ENCODE measurements at places on chromosomes 1 and 21. TPM values are rescaled to one million over a fixed set of nuclear protein-coding genes. Genes with fewer than 3 reads are reported as not detected.
A peak's percentile ranks its signal among the peaks of the same experiment; 100 is the strongest.

RPL5 gene
- total RNA-seq = 870 TPM

NGF gene
- total RNA-seq = 19.6 TPM

ASTN1 gene
- total RNA-seq = not detected

PGLYRP4 gene
- total RNA-seq = not detected

DMRTA2 gene
- total RNA-seq = not detected

CCDC30 gene
- total RNA-seq = 3.3 TPM

DNA sequence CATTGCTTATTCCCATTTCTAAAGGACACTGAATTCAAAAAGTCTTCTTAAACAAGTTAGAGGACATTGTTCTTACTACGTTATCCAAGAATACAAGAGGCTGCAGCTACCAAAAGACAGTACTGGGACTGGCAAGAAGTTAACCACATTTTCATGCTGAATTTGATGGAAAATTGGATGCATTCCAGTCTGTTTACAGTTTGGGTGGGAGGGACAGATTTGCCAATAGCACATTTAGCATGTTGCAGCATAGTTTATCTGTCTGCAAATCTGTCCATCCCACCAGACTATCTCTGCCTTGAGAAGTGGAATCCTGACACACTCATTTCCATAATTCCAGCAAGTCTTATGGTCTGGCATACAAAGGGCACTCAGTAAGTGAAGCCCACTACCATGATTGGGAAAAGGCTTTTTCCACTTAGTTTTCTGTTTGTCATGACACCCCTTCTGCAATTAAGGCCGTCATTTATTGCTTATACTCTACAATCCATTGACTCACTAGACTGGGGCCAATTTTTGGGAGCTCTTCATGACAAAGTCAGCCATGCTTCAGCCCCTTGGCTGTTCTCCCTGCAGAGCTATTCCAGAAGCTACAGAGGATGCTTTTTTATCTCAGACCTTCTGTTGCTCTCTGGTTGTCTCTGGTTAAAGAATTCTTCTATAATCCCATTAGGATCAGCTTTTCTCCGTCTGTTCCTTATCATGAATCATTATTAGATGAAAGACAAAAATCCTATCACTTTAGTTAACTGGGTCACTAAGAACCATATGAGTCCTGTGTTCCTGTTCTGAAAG is 355.8 kb upstream of the PTBP2 start:
- no peak overlapping the region for H3K4me3 ChIP-seq
- no peak for DNase-seq
- no peak overlapping the region for H3K27ac ChIP-seq
- no peaks in the 10 kb centered on the region for H3K36me3 ChIP-seq
- H3K27me3 ChIP-seq = no peaks in the 10 kb centered on the region

GRCh38 chr1:16120940-16121410 is 34.9 kb downstream of the EPHA2 start:
- H3K36me3 ChIP-seq = peaks cover 25% of the 10 kb centered on the region
- peaks cover 45% of the 10 kb centered on the region for H3K4me1 ChIP-seq
- H3K27ac ChIP-seq = no peak overlapping the region
- no peaks in the 10 kb centered on the region for H3K27me3 ChIP-seq
- H3K4me3 ChIP-seq = no peak overlapping the region

DNA sequence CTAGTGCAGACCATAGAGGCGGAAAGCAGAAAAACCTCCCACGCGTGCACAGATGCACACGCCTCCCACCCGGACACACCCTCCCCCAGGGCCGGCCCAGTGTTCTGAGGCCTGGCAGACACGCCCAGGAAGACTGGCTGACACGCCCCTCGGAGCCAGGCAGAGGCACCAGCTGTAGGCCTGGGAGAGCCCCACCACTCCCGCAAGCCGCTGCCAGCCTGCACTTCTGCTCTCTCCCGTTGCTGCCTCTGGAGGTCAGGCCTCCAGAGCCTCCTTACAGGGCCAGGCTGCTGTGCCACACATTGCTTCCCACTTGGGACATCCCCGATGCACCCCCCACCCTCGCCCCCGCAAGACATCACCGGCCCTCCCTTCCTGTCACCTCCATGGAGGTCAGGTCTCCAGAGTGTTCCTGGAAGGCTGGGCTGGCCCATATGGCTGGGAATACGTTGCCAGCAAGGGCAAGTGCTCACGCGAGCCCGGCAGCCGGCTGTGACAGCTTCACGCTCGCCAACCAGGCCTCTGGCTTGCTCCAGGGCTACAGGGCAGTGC is 40.4 kb downstream of the CASZ1 start:
- no peak for DNase-seq
- no peak overlapping the region for H3K4me3 ChIP-seq
- H3K27me3 ChIP-seq = no peaks in the 10 kb centered on the region
- H3K36me3 ChIP-seq = no peaks in the 10 kb centered on the region
- no peak overlapping the region for H3K27ac ChIP-seq

- H3K27me3 ChIP-seq = no peaks in the 10 kb centered on the region
- H3K4me3 ChIP-seq = no peak overlapping the region
- H3K36me3 ChIP-seq = peaks cover 35% of the 10 kb centered on the region
Observed at GRCh38 chr1:12503709-12504108, 114.3 kb downstream of the DHRS3 start.

DNA sequence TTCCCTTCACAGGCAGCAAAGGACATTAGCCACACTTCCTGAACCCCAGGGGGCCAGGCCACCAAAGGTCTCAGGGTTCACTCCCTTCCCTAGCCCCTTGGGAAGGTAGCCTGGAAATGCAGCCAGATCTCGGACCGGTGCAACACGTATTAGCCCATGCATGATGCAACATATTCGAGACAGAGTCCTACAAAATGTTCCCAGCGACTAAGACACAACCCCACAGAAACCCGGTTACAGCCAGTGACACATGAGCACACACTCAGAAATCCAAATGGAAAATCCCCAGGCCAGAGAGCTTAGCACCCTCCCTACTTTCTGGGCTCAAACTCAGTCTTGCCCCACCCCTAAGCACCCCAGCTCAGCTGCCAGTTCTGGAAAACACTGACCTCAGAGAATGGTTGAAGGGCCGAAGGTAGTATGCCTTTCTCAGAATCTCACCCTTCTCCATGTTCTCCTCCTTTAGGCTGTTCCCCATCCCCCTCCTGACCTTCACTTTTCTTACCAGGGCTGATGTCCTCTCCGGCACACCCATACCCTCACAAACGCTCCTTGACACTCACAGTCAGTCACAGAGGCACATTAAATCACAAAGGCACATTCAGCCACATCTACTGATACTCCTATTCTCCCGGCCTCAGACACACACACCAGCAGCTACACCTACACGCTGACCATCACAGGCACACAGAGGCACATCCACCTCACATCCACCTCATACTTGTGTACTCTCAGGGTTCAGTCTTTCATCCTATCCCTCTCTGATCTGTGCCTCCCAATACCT is at the start of gene TSPAN1:
TSPAN1 (plus strand) TSS at position 640 of the 784 bp plus-strand sequence. CDS start 6,021 bp downstream, outside the sequence.
- peaks cover 14% of the 10 kb centered on the region for H3K4me1 ChIP-seq
- no peak within 1 kb of the TSS for H3K4me3 ChIP-seq
- no peak within 1 kb of the TSS for H3K27ac ChIP-seq
- no peak for DNase-seq

DNA sequence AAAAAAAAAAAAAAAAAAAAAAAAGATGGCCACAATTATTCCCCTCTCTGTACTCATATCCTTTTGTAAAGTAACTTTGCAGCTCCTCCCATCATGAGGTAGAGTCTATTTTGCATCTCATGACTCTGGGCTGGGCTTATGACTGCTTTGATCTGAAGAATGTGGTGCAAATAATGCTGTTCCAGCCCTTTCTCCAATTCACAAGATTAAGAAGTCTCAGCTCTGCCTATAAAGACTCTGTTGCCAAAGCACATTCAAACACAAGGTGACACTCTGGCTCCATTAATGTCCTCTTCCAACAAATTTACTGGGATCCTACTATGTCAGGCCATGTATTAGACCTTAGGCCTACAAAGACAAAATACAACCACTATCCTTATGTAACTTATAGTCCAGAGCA is 64.8 kb upstream of the PTCH2 start:
- H3K27ac ChIP-seq = peak overlapping the region; percentile 75
- no peak overlapping the region for H3K4me3 ChIP-seq
- H3K27me3 ChIP-seq = no peaks in the 10 kb centered on the region
- H3K36me3 ChIP-seq = peaks cover 8% of the 10 kb centered on the region
- no peak for DNase-seq

DNA sequence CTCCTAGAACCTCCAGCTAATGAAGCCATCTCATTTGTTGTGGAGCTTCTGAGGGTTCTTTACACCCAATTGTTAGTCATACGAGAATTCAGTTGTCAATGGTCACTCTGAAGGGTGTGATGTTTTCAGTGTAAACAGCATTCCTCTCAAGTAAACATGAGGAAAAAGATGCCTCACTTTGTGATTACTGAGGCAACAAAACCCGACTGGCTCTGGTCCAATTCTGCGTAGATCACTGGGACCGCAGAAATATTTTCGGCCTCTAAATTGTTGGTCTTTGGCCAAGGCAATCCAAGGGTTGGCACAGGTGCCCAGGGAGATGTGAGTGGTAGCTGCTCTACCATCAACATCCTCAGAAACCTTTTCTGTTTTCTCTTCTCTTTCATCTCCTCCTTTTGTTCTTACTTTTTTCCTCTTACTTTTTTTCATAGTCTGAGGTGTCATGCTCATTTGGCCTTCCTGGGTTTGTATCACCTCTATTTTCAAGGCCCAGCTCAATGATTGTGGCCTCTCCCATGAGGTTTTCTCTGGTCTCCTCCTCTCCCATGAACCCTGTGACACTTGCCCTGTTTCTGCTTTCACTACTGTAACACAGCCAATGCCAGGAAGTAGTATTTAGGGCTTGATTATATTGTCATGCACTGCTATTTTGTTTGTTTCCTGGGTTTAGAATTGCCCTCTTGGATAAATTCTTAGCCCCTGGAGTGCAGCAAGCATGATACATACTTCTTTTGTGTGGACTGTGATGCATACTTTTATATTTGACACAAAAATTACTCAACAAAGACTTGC is 221.9 kb downstream of the TNR start:
- no peak for DNase-seq
- H3K27me3 ChIP-seq = peaks cover 3% of the 10 kb centered on the region
- no peak overlapping the region for H3K27ac ChIP-seq
- H3K4me3 ChIP-seq = no peak overlapping the region
- H3K36me3 ChIP-seq = no peaks in the 10 kb centered on the region

- H3K36me3 ChIP-seq = no peaks in the 10 kb centered on the region
- H3K4me1 ChIP-seq = peaks cover 30% of the 10 kb centered on the region
- no peak for DNase-seq
- no peak overlapping the region for H3K4me3 ChIP-seq
Observed at GRCh38 chr1:218346391-218347204, 1.5 kb downstream of the TGFB2 start.

DNA sequence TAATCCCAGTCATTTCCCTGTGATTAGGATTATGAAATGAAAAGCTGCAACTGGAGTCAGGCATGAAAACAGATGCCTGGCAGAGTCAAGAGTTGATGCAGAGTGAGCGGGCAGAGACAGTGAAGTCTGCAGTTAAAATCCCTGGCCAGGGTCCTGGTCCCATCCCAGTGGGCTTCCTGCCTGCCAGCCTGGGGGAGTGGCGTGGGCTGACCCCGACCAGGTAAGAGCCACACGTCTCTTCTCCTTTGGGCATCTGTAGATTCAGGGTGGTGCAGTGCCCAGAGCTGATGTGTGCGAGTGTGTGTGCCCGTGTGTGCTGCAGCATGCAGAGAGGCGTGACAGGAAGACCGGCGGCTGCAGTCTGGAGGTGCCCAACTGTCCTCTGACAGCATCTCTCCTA is 6.2 kb upstream of the KIAA1614 start:
- no peak overlapping the region for H3K27ac ChIP-seq
- DNase-seq = peak; percentile 69
- H3K4me3 ChIP-seq = no peak overlapping the region
- no peaks in the 10 kb centered on the region for H3K36me3 ChIP-seq
- H3K27me3 ChIP-seq = peaks cover 2% of the 10 kb centered on the region

DNA sequence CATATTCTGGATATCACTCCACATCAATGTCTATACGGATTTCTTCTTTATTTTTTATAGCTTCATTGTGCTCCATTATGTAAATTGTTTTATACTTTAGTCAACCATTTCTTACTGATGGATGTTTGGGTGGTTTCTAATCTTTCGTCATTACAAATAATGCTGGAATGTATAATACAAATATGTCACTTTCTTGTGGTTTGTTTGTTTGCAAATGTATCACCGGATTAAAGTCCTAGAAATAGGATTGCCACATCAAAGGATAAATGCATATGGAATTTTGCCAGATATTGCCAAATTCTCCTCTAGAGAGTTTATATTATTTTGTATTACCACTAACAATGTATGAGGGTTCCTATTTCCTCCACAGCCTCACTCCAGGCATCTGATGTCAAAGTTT is 48.7 kb upstream of the PRDM2 start:
- H3K4me3 ChIP-seq = no peak overlapping the region
- no peaks in the 10 kb centered on the region for H3K36me3 ChIP-seq
- no peak for DNase-seq
- H3K27me3 ChIP-seq = no peaks in the 10 kb centered on the region
- no peaks in the 10 kb centered on the region for H3K4me1 ChIP-seq
- no peak overlapping the region for H3K27ac ChIP-seq

DNA sequence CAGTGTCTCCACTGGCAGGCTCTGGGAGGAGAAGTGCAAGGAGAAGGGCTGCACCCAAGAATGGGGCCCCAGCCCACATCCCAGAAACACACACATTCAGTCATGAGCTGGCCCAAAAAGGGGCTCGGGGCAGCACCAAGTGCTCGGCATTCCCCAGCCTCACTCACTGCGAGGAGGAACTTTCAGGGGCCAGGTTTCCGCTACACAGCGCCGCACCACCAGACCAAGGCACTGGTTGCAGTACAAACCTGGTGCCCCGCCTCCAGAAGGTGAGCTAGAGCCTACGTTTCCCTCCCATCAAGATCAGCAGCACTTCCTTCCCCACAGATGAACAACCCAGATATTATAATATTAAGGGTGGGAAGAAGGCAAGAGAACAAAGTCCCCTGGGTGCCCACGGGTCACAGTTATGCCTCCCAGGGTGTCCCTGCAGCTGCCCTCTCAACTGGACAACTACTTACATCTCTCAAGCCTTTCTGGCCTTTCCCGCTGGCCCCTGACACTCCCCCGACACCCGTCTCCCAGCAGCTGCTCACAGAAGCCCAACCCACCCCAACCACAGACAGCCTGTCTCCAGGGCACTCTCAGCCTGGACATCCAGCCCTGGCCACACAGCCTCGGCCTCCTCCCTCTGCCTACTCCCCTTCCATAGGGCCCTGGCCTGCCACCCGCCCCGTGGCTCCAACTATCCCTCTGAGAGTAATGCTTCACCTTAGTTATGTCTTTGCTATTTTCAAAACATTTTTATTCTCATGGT is 3.8 kb downstream of the PBXIP1 start:
- H3K36me3 ChIP-seq = peaks cover 14% of the 10 kb centered on the region
- H3K27ac ChIP-seq = no peak overlapping the region
- H3K4me3 ChIP-seq = no peak overlapping the region
- H3K4me1 ChIP-seq = peaks cover 40% of the 10 kb centered on the region

- no peak overlapping the region for H3K27ac ChIP-seq
- H3K36me3 ChIP-seq = no peaks in the 10 kb centered on the region
- no peak for DNase-seq
- H3K27me3 ChIP-seq = peaks cover 21% of the 10 kb centered on the region
- H3K4me1 ChIP-seq = peaks cover 10% of the 10 kb centered on the region
- no peak overlapping the region for H3K4me3 ChIP-seq
Observed at GRCh38 chr1:62358665-62359373, 39.6 kb upstream of the KANK4 start.

- H3K4me1 ChIP-seq = peaks cover 2% of the 10 kb centered on the region
- H3K27me3 ChIP-seq = no peaks in the 10 kb centered on the region
- peaks cover 19% of the 10 kb centered on the region for H3K36me3 ChIP-seq
- H3K27ac ChIP-seq = no peak overlapping the region
- no peak for DNase-seq
- H3K4me3 ChIP-seq = no peak overlapping the region
Observed at GRCh38 chr1:243433737-243434370, 178.0 kb downstream of the SDCCAG8 start.

- H3K4me1 ChIP-seq = peaks cover 26% of the 10 kb centered on the region
- no peaks in the 10 kb centered on the region for H3K27me3 ChIP-seq
- H3K36me3 ChIP-seq = peaks cover 20% of the 10 kb centered on the region
- no peak overlapping the region for H3K4me3 ChIP-seq
- DNase-seq = no peak
Observed at GRCh38 chr1:32693455-32694174, 9.0 kb downstream of the SYNC start.

Data from osteocyte (in vitro differentiated cells).